ENCODE measurements at places on chromosomes 2 and 18.

DNA sequence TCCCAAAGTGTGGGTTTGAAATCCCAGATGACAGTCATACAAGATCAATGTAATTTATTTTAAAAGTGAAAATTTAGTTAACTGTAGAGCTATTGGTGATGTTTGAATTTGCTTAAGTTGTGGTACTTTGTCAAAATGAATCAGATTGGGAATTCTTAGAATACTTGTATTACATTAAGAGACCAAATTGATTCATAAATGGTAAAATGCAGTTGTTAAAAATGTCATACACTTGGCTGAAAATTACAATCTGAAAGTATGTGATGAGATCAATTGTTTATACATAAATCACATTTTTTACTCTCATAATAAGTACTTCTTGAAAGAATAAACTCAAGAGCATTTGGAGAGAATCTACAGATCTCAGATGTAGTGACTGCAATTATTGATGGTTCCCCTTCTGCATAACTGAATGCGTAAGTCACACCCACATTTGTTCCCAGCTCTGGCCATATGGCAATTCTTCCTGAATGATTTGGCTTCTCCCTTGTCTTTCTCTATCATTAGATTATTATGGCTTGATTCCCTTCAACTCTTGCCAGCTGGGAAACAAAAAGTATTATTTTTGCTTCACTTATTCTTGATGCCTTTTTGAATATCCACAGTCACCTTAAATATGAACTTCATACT lies 558.5 kb downstream of the CPS1 start:
- no peak for DNase-seq

GRCh38 chr2:16005816-16006536 lies 65.6 kb downstream of the MYCN start:
- no peak for DNase-seq

- no peak for DNase-seq
These were observed 25.0 kb downstream of the DCDC2C start for GRCh38 chr2:3728104-3729054.

- DNase-seq = no peak
These were observed 229.5 kb downstream of the ETAA1 start for GRCh38 chr2:67626656-67627055.

- DNase-seq = no peak
These were observed 387.3 kb downstream of the STK39 start for GRCh38 chr2:167860082-167860481.

DNA sequence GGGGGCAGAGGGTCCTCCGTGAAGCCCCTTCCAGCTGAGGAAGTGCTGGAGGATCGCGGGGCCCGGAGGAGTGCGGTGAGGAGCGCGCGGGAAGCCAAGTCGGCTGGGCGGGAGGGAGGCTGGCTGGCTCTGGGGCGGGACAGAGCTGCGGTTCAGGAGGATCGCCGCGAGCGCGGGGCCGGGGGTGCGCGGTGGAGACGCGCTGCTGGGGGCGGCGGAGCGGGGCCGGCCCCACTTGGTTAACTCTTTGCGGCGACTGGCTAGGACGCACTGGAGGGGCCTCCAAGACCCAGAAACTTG lies 464 bp downstream of the CYBRD1 start:
- DNase-seq = no peak

DNA sequence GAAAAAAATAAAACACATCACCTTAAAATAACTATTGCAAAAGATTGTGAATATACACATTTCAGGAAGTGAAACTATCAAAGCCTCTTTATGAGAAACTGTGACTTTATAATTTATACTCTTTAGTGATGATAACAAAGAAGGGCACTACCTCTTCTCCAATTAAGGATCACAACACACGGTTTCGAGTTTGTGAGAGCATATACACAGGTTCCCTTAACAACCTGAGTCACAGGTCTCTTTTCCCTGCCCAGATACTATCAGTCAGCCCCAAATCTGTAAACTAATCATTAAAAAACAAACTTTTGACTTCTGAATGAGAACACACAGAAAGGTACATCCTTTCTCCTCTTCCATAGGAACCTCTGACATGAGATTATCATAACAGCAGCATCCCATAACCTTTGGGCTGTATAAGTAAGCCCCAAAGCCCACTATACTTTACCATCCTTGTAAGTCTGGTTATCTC lies 44.9 kb downstream of the PTPN2 start:
- no peak for DNase-seq

DNA sequence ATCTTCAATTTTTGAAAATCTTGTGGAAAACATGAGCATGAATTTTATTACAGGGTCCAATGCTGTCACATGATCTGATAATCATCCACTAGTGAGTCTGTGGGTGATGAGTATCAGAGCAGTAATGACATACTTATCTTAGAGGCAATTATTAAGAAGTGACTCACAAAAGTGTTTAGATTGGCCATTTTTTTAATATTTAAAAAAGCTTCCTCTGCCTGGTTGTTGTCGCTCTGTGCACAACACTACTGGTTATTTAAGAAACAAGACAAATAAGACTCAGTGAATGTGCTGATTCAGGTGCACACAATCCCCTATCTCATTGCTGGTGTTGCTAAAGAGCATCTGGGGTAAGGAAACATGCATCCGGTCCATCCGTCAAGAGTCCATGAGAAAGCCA lies 665.8 kb upstream of the ZEB2 start:
- DNase-seq = no peak

DNA sequence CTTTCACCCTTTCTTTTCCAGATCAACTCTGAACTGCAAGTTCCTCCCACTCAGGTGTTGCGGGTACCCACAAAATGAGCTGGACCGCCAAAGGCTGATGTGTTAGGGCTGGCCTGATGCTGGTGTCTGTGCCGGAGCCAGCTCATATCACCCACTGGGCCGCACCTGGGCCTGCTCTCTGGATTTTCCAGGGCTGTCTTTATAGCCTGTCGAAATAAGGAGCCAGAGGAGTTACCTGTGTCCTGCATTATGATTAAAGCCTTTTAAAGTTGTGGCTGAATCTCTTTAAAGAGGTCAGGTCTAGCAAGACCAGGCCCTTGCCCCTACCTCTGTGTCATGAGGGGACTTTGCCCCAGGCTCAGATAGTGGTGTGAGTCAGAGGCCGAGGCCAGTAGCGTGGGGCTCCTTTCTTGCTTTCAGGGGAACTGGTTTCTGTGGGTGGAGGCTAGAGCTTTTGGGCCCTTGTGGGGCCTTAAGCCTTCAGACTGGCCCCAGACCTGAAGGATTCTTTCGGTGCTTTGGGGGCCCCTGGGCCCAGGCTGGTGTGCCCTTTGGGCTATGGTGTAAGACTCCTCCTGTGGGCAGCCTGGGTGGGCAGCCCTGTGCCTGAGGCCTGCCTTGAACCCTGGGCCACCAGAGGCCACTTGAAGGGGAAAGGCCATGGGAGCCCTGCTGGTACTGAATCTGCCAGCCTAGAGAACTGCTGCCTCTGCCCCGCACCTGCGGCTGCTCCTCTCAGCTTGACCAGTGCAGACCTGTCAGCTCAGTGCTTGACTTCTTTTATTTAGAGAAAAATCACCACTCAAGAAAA lies 21.3 kb downstream of the OTOF start:
- peak; percentile 65 for DNase-seq

DNA sequence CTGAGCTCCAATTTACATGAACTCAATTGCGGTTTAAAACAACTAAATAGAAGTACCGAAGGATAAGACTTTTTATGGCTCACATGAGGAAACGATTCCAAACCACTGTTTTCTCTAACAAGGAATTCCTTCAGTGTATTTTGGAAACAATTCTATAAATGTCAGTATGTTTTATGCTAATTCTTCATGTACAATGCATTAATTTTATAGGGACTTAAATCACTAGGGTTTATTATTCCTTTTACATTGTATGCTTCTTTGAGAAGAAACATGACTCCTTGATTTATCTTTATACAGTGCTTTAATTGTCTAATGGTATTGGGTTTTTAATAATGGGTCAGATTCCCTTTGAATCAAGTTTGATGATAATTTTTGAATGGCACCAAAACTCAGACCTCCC lies 566.8 kb downstream of the EPHA4 start:
- DNase-seq = no peak

- no peak for DNase-seq
These were observed 39.7 kb upstream of the EPAS1 start for GRCh38 chr2:46257476-46257875.

- no peak for DNase-seq
These were observed 24.4 kb downstream of the TFCP2L1 start for GRCh38 chr2:121260370-121261154.

DNA sequence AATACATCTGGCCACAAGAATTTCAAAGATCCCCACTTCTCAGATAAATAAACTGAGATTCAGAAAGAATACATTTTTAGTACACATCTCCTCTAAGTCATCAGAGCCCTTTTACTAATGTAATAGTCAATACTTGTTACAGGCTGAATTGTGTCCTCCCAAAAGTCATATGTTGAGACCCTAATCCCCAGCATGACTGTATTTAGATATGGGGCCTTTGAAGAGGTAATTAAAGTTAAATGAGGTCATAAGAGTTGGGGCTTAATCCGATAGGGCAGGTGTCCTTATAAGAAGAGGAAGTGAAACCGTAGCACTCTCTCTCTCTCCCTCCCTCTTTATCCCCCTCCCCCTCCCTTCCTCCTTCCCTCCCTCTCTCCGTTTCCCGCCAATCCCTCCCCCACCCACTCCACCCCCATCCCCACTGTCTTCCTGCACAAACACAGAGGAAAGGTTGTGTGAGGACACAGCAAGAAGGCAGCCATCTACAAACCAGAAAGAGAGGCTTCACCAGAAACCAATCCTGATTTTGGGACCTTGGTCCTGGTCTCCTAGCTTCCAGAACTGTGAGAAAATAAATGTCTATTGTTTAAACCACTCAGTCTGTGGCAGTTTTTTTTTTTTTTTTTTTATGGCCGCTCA lies 66.6 kb upstream of the ZNF397 start:
- DNase-seq = no peak
